ENCODE measurements at places on chromosomes 2 and 18.

GRCh38 chr2:101469863-101470262 is 5.0 kb downstream of the RFX8 start:
- no peak for DNase-seq

- no peak for DNase-seq
Measured at GRCh38 chr18:57002627-57003026, 144.3 kb upstream of the BOD1L2 start.

DNA sequence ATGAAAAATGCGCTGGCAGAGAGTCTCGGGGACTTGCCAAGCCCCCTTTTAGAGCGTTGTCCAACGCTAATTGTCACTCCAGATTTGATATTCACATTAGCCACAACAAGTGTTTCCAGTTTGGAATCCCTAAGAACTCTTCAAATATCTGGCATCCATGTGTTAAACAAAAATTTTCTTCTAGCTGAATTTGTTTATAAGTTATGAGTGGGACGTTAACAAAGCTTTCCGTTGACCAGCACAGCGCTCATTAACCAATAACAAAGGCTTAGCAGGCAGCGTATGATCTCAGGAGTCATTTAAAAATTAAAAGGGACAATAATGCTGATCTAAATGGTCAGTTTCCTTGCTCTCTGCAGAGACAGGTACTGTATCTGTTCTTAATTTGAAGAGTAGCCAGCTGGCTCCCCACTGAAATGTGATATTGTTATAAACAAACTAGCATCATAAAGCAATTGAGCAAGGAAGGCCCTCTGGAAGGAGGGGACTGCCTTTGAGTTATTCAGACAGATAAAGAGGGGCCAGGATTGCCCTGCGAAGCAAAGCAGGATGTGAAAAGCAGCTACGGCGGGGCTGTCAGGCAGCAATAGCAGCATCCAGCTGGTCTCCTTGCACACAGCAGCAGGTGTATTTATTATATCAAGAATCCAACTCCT is 337.2 kb upstream of the SALL3 start:
- no peak for DNase-seq

- DNase-seq, result no peak
Measured at GRCh38 chr2:156695595-156695994, 259.4 kb downstream of the GPD2 start.

GRCh38 chr2:172704072-172704936 is 31.3 kb upstream of the RAPGEF4 start:
- DNase-seq, result no peak

DNA sequence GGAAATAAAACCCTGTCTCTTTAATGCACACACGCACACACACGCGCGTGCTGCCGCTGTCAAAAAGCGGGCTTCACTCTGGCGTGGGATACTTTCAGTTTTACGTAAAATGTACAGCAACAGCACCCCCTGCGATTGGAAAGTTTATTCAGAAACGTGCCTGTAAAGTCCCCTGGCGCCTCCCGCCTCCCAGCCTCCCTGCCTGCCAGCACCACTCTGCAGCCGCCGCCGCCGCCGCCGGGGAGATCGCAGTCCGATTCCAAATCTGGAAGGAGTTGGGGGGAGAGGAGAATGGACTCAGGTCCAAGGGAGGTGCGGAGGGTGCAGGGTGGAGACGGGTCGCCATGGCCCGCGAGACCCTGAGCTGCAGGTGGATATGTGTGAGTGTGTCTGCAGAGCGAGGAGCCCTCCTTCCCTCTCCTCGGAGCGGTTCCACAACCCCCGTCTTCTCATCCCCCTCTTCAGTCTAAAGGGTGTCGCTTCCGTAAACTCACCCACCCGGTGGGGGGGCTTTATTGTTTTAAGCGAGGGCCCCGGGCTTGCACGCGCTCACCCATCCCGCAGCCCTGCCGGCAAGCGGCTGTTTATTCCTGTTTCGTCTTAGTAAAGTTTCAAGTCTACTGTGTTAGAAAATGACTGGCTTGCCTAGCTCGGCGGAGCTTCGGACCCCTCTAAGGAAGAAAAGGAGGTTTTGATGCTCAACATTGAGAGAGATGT is 1.8 kb upstream of the BCL11A start:
- DNase-seq, result peak; percentile 69

DNA sequence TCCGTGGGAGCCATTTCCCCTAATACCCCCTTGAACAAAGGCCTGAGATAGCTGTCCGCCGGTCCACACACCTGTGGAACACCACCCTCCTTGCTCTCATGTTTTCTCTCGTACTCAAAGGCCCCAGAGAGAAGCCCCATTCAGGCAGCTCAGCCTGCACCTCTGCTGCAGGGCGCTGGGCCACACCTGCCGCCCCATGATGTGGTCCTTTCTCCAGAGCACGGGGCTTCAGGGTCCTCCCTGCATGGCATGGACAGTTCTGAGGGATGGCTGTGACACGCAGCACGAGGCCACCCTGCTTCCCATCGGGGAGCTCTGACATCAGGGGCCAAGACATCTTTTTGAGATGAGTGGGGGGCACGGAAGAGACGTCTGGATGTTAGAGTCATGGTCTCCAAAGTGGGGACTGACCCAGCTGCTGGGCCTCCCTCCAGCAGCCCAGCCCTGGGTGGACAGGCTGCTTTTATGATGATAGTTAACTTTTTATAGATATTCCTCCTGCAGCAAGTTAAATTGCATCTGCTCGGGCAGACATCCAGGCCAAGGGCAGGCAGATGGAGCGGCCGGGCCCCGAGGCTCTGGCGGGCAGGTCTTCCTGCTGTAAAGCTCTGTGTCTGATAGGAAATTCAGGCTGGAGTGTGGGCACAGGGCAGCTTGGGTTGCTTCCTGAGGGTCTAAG is 56.7 kb downstream of the SDC1 start:
- DNase-seq, result no peak

DNA sequence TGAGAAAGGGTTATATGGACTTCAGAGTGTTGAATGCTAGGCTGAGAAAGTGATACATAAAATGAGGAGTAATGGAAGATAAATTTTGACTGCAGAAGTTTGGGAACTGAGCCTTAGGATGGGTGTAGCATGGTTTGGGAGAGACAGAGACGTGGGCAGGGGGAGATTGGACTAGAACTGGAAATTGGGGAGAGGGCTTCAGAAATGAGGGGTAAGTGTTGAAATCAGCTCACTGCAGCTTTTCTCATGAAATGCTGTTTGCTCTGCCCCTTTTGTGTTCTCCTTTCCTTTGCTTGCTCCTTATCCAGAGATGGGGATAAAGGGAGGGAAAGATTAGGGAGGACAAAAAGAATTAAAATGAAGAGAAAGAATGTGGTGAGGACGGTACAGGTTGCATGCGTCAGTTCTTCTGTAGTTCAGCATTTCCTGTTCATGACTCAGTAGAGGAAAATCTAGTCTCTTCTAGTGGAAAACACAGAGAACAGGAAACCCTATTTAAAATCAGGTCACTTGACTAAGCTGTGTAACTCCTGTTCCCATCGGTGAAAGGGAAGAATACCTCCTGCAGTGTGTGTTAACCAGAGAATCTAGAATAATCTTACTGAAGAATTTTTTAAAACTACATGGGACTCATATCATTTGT is 105.6 kb downstream of the CRIM1 start:
- no peak for DNase-seq

DNA sequence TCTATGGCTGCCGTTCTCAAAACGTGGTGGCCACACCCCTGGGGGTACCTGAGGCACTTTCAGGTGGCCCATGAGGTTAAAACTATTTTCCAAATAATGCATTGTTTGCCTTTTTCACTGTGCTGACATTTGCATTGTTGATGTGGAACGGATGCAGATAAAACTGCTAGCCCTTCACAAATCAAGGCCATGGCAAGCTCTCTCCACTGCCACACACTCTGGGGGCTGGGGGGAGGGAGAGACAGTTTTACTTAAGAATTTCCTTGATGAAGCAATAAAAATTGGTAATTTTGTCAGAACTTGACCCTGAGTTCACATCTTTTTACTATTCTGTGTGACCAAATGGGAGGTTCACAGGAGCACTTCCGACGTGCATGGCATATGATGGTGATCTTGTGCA is 22.0 kb upstream of the TGIF1 start:
- DNase-seq, result no peak

GRCh38 chr2:18976168-18976961 is 382.1 kb downstream of the OSR1 start:
- no peak for DNase-seq

- no peak for DNase-seq
Measured at GRCh38 chr2:73970141-73970803, 14.4 kb upstream of the TET3 start.

- DNase-seq, result no peak
Measured at GRCh38 chr2:138202762-138203161, 238.5 kb downstream of the HNMT start.

GRCh38 chr2:26139269-26140183 is 33.4 kb upstream of the GAREM2 start:
- no peak for DNase-seq

DNA sequence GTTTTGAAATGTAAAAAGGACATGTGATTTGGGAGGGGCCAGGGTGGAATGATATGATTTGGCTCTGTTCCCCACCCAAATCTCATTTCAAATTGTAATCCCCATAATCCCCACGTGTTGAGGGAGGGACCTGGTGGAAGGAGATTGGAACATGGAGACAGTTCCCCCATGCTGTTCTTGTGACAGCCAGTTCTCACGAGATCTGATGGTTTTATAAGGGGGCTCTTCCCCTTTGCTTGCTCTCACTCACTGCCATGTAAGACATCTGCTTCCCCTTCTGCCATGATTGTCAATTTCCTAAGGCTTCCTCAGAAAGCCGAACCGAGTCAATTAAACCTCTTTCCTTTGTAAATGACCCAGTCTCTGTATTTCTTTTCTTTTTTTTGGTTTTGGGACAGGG is 39.2 kb downstream of the FECH start:
- DNase-seq, result no peak

- DNase-seq, result no peak
Measured at GRCh38 chr2:25026008-25026530, 15.8 kb upstream of the EFR3B start.

DNA sequence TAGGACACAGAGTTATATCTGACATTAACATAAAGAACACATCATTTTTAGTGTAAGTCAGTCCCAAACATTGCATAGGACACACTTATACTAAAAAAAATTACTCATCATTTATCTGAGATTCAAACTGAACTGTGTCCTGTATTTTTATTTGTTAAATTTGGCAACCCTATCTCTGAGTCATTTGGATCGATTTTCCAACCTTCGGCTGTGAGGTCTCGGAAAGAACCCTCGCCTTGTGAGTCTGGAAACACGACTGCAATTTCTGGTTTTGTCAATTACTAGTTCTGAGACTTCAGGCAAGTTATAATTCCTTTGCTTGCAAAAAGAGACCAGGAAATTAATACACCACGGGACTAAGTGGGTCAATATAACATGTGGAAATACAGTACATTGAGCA is 14.0 kb downstream of the ATP8B1 start:
- DNase-seq, result no peak

DNA sequence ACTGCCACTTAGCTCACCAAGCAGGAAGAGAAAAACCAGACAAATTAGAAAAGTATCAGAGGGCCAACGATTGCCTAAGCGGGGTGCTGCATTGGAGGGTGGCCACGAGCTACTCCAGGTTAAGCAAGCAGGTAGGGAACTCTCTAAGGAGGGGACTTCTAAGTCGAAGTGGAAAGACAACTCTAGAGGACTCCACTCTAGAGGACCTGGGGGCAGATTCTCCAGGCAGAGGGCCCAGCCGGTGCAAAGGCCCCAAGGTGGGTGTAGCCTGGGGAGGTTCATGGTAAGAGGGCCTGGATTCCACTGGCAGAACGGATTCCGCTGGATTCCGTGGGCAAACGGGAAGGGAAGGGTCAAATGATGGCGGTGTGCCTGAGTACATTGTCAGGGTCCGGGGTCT is 12.7 kb downstream of the FBLN7 start:
- no peak for DNase-seq

- DNase-seq, result no peak
Measured at GRCh38 chr2:207418419-207418818, 111.3 kb upstream of the CREB1 start.

DNA sequence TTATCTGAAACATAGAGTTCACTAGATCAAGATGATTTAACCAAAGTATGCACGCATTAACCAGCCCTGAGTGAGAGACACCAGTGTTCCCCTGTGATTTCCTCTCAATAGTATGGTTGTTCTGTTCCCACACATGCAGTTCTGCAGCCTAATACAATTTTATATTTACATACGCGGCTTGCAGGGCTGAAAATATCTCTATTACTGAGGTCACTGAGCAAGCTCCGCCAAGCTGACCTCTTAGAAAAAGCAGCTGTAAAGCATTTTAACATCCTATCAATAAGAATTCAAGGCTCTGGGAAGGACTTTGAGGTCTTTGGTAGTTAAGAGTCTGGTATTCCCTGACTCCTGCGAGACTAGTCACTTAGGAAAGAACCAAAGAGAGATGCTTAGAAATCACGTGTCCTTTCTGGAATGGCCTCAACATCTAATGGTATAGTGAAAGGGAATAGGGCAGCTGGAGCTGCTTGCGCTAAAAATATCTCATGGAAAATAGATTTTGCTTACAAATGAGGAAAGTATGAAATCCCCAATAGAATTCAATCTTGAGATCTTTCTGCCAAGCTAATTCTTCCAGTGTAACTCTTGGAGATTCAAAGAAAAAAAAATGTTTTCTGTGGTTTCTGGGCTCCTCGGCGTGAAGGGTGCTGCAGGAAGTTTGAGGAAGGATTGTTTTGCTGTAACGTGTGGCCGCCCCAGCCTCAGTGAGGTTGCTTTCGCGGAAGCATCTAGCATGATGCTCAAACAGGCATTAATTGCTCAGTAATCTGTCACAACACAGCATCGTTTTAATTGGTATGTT is 59.2 kb downstream of the DOCK10 start:
- peak; percentile 20 for DNase-seq

GRCh38 chr2:54041135-54041534 is 70.3 kb upstream of the PSME4 start:
- no peak for DNase-seq

- no peak for DNase-seq
Measured at GRCh38 chr2:175929850-175930249, 72.2 kb downstream of the LNPK start.

GRCh38 chr2:33791625-33792024 is 192.5 kb upstream of the FAM98A start:
- no peak for DNase-seq

GRCh38 chr2:109419960-109420370 is 193.8 kb downstream of the SEPTIN10 start:
- peak; percentile 19 for DNase-seq

GRCh38 chr2:63506320-63506719 is 82.0 kb downstream of the WDPCP start:
- no peak for DNase-seq

All from amygdala (tissue), 56 donors.